Type B pancreatic cell (in vitro differentiated cells): ENCODE measurements at places on chromosomes 1 and 21.

- no peak for DNase-seq
Observed at GRCh38 chr1:201069636-201070035, 42.6 kb downstream of the CACNA1S start.

- no peak for DNase-seq
Observed at GRCh38 chr1:173347282-173347818, 129.8 kb upstream of the PRDX6 start.

DNA sequence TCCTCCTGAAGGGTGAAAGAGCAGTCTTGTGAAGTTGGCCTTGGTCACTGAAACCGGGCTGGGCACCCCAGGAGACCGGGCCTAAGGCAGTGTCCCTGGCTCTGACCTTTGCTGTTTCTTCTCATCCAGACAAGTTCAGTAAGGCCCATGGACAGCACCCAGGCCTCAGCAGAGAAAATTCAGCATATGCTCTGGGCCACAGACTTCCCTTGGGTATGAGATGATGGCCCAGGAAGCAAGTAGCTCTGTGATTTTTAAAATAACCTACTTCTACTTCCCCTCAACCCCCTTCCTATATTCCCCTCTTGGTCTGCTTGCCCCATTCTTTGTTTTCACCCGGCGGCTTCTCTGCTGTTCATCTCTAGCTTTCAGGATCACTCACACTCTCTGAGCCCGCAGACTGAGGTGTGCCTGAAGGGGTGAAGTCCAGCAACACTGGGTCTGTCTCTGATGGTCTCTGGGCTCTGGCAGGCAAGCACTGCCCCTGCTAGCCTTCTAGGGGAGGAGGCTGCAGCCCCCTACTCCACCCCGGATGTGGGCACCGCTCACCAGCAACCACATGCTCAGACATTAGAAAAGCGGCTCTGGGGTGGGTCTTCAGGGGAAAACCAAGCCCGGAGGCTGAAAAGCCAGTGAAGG, 2.9 kb upstream of the GPR25 start:
- no peak for DNase-seq

- DNase-seq: peak; percentile 58
Observed at GRCh38 chr1:248821101-248821500, 4.6 kb downstream of the SH3BP5L start.

DNA sequence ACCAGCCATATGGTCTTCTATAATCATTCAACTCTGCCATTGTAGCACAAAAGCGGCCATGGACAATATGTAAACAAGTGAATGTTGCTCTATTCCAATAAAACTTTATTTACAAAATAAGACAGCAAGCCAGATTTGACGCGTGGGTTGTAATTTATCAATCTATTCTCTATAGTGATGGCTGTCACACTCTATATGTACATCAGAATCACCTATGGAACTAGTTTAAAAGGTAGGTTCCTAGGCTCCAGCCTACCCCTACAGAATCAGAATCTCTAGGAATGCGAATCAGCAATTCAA, 7.7 kb downstream of the BCL2L15 start:
- DNase-seq: no peak

GRCh38 chr1:109381573-109381972, 16.1 kb downstream of the SORT1 start:
- DNase-seq: no peak

DNA sequence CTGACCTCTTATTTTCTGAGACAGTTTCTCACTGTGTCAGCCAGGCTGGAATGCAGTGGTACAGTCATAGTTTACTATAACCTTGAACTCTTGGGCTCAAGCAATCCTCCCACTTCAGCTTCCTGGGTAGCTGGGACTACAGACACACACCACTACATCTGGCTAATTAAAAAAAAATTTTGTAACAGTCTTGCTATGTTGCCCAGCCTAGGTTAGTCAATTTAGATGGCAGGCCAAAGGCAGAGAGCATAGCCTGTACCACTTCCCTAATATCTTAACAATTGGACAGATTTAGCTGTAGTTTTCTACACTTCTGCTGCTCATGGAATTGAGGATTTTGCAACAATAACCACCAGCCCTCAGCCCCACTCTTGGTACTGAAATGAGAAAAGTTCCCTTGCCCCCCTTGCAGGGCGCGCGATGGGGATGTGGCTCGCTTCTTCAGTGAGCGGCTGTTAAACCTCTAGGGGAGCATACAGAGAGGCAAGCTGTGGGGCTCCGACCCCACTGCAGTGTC, 34.9 kb upstream of the PTGFRN start:
- DNase-seq: no peak

GRCh38 chr1:42176902-42177519, 12.5 kb upstream of the GUCA2A start:
- no peak for DNase-seq

- no peak for DNase-seq
Observed at GRCh38 chr1:15507278-15507677, 16.7 kb downstream of the CASP9 start.

DNA sequence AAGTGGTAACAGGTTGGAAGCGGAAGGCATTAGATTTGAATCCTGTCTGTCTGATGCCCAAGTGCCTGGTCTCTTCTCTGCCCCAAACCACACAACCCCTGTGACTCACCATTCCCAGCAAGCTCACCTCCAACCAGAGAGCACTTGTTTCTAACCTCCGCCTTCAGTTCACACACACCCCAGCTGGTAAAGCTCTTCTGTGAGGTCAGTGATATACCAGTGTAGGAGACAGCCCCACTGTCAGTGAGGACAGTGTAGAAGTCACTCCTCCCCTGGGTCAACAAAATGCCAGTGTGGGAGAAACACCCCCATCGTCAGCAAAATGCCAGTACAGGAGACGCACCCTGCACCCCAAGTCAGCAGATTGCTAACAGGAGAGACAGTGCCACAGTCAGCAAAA, 2.6 kb downstream of the RIMS3 start:
- DNase-seq: no peak

DNA sequence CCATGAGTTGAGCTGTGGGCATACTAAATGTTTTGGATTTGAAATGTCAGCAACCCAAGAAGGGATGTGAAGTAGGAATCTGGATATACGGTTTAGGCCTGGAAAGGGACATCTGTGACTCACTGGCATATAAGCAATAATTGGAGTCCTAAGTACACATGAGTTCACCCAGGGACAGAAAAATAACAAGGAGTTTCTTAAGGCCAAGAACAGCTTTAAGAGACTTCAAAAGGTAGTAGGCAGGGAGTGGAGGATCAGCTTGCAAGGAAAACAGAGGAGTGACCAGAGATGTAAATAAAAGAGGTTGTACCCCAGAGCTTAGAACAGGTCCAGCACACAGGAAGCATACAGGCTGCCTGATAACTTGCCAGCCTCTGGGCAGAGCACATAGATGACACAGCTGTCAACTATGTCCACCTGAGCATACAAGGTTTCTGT, 28.1 kb downstream of the TMEM50B start:
- DNase-seq: no peak

DNA sequence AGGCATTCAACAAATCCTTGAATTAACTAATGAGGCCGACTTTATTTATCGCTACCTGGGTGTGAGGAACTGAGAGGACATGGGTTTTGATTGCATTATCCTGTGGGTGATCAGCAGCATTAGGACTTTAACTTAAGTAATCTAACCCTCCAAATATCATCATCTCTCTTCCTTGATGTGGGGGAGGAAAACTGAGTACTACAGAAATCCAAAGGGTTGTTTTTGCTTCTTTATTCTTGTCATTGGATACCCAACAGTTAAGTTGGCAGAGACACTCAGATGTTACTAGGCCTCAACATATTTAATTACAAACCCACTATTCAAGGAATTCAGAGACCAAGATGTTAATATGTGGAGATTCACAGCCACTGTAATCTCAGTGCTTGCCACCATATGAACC, 97.4 kb upstream of the ST6GALNAC5 start:
- DNase-seq: no peak

- no peak for DNase-seq
Observed at GRCh38 chr1:243821177-243821680, 28.8 kb downstream of the AKT3 start.

GRCh38 chr1:247385283-247385682, 30.7 kb upstream of the NLRP3 start:
- no peak for DNase-seq

DNA sequence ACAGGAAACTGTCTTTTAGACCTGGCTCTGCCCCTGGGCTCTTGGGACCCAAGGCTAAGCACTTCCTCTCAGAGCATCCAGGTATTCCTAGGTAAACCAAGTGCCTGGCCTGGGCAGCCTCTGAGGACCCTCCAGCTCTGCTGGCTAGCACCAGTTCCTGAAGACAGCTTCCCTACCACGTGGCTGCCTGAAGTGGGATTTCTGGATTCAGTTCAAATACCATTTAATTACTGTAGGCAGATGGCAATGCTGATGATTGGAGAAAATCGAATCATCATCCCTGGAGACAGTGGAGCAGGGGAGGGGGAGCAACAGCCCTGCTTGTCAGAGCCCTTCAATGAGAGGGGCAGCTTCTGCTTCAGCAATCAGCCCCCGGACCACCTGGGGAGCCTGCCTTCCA, 11.9 kb downstream of the KIF21B start:
- no peak for DNase-seq

DNA sequence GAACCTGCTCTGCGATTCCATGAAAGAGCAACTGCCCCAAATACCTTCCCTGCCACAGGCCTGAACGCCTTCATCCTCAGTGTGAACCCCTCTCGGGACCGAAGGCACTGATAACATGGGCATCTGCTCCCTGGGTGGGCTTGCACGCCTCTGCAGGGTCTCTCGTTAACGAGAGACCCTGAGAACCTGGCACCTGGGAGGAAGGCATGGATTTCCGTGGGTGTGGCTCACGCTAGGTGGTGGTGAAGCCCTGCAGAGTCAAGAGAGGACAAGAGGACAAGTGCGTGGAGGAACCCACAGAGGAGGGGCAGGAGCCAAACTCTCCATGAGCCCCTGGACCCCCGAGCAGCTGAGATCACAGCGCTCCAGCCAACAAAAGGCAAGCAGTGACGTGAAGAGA, 26.8 kb upstream of the COL6A2 start:
- DNase-seq: peak; percentile 43

- DNase-seq: peak; percentile 89
Observed at GRCh38 chr1:26035959-26036755, 9.8 kb downstream of the SLC30A2 start.

GRCh38 chr1:154453574-154454352, 48.3 kb upstream of the TDRD10 start:
- DNase-seq: no peak

DNA sequence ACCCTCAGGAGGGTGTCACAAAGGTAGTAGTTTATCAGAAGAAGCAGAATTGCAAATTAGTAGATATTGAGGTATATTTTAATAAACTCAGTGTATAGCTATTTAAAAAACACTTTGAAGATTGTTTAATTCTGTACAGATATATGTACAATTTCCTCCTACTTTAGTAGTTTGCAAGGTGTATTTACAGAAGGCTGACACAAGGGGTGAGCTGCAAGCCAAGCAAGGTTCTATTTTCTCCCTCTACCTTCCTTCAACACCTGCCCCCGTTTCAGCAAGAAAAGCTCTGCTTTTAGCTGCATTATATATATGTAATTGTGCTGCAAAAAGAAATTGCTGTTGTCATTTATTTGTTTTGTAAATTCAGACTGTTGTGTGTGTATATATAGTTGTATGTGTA, 674.2 kb upstream of the PKN2 start:
- DNase-seq: no peak

DNA sequence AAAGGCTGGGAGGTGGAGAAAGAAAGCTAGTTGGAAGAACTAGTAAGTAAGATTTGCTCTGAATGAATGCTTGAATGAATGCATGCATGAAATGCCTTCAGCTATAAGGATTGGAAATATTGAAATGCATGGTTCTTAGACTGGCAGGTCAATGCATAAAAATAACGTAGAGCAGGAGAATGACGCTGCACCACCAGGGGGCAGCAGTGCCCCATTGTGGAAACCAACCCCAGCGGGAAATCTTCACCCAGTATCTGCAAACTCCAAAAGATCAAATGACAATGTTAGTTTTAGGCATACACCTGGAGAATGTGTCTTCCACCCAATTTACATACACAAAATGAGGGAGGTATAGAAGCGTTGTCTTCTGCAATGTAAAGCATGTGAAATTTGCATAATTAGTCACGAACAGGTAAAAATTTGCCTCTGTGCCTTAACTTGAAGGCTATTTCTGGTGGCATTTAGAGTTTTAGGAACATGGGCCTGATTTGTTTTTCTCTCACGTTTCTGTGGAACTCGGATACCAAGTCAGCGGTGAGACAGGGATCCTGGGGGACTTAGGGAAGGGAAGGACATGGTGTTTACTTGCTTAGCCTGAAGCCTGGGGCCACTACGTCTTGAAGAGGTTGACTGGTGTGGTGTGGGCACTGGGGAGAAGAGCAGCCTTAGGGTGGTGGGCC, 78.6 kb downstream of the HHAT start:
- peak; percentile 81 for DNase-seq

DNA sequence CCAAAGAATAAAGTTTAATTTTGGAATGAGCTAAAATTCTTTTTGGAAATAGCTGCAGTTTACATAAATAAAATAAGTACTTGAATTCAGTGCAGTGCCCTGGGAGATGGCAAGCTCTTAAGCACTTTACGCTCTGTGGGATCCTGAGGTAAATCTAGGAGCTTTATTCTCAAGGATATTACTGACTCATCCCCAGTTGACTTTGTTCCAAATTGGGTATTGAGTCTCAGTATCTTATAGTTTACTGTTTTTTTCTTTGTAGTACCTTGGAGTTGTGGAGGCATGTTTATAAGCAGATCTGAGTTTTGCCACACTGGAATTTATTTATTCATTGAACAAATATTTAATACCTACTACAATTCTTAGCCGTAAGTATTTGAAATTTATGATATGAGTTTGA, 27.4 kb upstream of the HRNR start:
- no peak for DNase-seq

- DNase-seq: no peak
Observed at GRCh38 chr1:34113362-34113761, 51.7 kb downstream of the CSMD2 start.

- DNase-seq: no peak
Observed at GRCh38 chr1:99850459-99851291, 514 bp downstream of the AGL start.

DNA sequence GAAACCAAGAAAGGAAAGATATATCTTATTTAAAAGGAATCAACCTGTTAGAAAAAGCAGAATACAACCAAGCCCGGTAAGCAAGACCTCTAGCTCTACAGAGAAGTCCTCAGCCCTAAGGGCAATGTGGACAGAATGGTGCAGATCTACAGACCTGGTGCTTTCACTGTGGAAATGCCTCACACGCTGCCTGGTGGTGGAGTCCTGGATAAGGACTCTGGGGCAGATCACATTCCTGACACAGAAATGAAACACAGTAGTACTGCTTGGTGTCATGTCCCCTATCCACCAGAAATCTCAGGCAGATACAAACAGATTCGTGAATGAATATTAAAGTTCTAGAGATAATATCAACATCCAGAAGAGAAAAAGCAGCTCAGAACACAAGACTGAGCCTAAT, 6.8 kb downstream of the CNN3 start:
- DNase-seq: no peak

DNA sequence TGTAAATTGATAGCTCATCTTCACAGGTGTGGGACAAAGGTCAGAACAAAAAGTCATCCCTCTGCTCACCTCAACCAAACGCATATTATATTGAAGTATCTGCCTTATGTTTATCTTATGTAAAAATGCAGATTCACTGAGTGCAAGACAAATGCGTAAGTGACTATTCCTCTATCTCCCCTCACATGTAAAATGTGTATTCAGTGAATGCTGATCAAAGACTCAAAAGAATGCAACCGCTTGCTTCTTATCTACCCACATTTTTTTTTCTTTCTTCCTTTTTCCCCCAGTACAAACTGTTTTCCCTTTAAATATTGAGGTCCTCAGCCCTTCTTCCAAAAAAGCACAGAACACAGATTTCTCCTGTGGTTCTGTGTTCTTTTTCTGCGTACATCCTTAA, 1882.9 kb downstream of the NCAM2 start:
- no peak for DNase-seq

- no peak for DNase-seq
Observed at GRCh38 chr1:3067671-3068563, 1.1 kb upstream of the PRDM16 start.

GRCh38 chr1:12320486-12320885, 90.7 kb downstream of the VPS13D start:
- DNase-seq: no peak
